ENCODE measurements at places on chromosomes 6 and 20. TPM values are rescaled to one million over a fixed set of nuclear protein-coding genes. Genes with fewer than 3 reads are reported as not detected.

LY6G6F gene
- total RNA-seq = not detected

DNA sequence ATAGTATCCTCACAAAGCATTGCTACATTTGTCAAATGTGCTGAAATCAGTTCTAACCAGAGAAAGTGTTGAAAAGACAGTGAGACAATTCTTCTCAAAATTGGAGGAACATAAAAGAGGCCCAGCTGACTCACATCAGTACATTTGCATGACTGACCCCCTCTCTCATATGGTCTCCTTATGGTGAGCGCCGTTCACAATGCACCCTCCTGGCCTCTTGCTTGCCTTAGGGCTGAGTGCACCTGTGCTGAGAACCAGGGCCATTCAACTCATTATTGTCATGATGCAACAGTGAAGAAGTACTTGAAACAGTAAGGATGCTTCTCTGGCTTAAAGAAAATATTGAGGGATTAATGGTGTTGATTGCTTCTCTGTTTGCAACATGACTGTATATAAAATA is 375.2 kb upstream of the AGPAT4 start:
- no peak for DNase-seq

DNA sequence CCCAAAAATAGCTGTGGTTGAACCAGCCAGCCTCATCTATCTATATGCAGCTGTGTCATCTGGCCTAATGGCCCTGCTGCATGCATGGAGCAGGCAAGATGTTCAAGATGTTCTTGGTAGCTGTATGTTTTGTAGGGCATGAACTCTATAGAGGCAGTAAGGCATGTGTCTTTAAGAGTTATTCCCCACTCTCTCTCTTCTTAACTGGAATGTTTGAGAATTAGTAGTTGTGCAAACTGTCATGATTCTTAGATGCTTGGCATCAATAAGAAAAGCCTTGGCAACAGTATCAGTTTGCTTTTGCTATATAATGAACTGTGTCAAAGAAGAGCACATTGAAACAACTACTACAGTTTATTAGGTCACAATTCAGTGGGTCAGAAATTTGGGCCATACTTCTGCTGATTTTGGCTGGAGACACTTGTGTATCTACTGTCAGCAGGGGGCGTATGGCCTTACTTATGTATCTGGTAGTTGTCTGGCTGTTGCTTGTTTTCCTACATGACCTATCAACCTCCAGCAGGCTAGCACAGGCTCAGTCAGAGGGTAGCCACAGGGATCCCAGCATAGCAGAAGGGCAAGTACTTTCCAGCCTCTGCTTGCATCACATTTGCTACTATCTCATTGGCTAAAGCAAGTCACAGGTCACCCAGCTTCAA is 56.1 kb upstream of the LAMP5 start:
- peak; percentile 15 for DNase-seq

- DNase-seq = no peak
Observed at GRCh38 chr6:32906539-32906938, 34.3 kb downstream of the HLA-DMB start.

DNA sequence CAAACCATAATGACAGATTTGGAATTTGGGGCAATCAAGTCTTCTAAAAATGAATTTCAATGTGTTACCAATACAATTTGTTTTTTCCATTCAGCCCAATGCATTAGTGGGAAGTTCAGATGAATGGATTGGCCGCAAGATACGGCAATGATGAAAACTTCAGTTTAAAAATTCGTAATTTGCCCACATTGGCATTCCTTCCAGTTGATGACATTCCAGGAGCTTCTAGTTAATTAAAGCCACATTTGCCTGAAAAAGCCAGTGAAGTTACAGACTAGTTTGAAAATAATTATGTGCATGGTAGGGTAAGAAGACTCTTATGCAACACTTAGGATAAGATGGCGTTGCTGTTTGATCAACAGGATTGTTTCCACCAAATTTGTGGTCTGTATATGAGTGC is 46.2 kb downstream of the NHLRC1 start:
- DNase-seq = no peak

DNA sequence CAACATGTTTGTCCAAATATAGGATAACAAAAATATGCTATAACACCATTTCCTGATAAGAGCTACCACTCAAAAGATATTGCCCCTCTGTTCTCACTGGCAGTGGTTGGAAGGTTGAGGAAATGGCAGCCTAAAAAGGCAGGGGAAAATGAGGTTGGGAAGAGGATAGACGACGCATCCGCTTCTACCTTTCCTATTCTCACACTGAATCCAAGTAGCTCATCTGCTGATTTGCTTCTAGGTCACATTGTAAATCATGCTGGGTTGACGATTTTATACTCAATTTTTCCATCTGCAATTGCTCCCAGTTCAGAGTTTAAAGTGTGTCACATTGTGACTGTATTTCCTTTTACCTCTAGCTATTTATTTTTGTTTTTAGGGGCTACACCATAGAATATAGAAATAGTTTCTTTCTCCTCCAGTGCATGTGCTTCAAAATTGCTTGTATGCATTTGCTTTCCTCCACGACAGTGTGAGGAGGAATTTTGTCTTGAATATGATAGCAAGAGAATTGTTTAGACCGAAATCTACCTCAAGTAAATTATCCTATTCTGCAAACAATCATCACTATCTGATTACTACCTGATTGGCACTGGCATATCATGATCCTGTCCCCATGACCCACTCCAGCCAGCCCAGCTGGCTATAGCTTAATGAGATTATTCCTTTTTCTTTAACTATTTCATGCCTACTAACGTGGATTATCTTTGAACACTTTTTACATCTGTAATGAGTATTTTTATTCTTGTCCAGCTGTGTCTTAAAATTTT is 179.6 kb upstream of the RAB32 start:
- DNase-seq = no peak

- DNase-seq = no peak
Observed at GRCh38 chr6:22598339-22598738, 29.0 kb downstream of the HDGFL1 start.

GRCh38 chr20:34388000-34388399 is 24.9 kb downstream of the ITCH start:
- DNase-seq = no peak

Data from left colon (tissue), 2 donors.